CD4-positive, alpha-beta memory T cell (primary cell): ENCODE measurements at places on chromosomes 2 and 18.

DNA sequence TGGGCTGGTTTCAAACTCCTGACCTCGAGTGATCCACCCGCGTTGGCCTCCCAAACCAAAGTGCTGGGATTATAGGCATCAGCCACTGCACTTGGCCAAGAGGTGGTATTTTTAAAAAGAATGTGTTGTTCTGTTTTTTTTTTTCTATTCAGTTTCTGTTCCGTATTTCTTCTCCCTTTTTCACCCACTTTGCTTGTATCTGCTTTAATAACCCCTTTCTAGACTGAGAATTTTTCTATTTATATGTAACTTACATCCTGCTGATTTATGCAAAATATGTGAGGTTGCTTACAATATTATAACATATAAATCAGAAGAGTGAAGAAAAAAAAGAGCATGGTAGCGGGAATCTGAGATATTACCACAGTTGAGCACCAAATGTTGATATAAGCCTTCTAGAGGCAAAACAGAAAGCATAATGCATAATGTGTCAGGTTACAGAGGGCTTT is 17.2 kb upstream of the LYPD6B start:
- DNase-seq, result no peak

DNA sequence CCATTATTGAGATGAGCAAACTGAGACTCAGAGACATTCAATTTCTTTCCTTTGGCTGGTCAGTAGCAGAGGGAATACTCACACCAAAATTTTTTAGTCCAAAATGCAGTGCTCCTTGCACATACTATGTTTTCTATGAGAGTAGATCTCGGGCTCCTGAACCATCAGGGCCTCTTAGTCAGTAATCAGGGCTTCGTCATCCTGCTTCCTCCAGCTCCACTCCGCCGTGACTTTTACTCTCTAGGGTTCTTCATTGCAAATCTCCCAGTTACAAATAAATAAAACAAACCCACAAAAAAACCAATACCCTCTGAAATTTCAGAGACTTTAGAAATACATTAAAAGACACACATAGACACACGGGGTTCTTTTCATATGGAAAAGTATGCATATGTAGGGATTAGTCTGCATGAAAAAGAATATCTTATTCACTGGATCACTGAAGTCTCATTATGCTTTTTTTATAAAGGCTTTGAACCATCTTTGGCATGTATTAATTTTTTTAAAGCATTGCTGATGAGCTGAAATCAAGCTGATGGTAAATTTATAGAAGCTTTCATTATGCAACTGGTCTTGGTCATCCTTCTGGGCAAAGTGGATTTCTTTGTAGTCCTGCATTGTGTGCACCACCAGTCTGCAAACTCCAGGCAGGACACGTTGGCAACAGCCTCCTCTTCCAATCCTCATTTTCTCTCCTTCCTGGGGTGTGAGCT is 235.0 kb downstream of the ICOS start:
- DNase-seq, result no peak

DNA sequence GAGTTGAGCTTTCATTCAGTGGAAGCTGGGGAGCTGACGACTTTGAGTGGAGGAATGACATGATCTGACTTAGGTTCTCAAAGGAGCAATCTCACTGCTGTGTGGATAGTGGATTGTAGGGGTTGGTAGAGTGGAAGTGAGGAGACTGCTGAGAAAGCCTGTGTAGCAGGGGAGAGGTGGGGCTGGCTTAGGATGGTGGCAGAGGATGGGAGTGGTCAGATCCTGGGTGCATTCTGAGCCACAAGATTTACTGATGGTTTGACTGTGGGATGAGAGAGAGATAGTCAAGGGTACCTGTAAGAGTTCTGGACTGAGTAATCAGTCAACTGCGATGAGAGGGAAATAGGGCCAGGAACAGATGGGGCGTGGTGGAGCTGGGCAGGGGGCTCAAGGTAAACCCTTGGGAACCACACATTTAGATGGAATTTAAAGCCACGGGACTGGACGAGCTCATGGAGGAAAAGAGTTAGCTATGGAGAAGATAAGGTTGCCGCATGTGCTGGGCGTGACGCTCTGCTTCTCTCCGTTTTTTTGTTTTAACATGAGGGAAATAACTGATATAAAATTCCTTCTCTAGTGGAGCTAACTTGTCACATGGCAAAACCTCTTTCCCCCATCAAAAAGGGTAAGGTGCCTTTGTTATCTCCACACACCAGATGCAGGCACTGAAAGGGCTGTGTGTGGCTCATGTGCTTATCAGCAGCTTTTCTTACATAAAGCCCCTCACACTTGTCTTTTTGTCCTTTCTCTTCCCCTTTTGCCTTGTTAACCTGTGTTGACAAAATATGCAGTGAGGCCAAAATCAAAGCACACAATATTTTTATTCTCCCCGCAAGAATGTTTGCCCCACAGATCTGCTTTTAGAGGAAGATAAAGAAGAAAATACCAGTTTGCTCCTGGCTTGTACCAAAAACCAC is 379.8 kb downstream of the TSN start:
- DNase-seq, result no peak

DNA sequence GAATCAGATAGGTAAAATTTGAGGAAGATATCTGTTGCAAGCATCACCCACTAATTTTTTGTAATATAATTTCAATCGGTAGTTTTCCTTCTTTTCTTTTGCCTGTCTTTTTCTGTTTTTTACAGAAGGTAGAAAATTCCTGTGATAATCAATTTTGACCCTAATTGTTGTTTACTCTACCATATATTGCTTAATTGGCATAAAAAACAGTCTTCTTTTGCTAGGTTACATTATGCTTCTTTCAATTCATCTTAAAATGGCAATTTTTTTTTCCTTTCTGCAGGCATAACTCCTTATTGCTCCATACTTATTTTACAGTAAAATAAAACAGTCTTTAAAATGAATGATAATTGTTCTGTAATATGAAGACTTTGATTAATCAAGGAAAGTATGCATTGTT is 286.2 kb upstream of the LRP1B start:
- no peak for DNase-seq

DNA sequence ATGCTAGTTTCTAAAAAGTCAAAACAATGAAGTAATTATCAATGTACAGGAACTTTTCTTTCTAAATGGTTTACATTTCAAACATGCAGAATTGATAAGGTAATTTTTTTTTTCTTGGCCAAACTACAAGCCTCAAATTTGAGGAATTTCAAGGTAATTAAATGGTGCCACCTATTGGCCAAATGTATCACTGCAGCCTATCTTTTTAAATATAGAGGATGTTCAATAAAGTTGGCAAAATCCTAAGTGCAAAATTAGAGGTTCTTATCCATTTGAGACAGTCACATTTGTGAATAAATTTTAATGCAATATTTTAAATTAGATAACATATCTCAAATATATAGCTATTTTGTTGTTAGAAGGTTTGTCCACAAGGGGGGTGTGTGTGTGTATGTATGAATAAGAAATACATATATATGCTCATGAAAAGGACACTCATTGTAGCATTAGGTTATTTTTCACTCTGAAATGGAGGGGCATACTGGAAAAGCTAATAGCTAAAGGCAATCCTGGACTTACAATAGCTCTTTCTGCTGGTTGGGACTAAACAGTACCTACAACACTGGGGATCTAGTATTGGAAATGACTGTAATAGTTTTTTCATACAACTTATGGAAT is 26.2 kb downstream of the MMADHC start:
- peak; percentile 35 for DNase-seq

- no peak for DNase-seq
These were observed 204.7 kb upstream of the PID1 start for GRCh38 chr2:229475778-229476177.

DNA sequence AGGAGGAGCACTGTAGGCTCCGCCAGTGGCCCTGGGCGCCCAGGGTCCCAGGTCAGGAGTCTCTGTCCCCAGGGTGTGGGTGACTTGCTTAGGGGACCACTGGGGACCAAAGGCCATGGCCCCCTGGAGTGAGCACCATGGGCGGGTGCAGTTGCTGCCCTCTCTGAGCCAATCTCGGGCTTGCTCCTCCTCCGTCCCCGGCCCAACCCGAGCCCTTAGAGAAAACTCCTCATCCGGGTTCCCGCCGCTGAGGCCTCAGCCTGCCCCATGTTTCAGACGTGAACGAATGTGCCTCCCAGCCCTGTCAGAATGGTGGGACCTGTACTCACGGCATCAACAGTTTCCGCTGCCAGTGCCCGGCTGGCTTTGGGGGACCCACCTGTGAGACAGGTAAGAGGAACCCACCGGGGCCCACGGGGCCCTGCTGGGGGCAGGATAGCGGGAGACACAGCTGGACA is 38.6 kb downstream of the SNED1 start:
- peak; percentile 70 for DNase-seq

GRCh38 chr2:4792126-4792525 is 900.1 kb upstream of the SOX11 start:
- no peak for DNase-seq

GRCh38 chr18:5180254-5180653 is 16.8 kb downstream of the AKAIN1 start:
- no peak for DNase-seq

GRCh38 chr2:127475788-127476187 is 50.5 kb downstream of the IWS1 start:
- DNase-seq, result no peak

GRCh38 chr2:71851094-71851750 is 296.4 kb downstream of the CYP26B1 start:
- no peak for DNase-seq

DNA sequence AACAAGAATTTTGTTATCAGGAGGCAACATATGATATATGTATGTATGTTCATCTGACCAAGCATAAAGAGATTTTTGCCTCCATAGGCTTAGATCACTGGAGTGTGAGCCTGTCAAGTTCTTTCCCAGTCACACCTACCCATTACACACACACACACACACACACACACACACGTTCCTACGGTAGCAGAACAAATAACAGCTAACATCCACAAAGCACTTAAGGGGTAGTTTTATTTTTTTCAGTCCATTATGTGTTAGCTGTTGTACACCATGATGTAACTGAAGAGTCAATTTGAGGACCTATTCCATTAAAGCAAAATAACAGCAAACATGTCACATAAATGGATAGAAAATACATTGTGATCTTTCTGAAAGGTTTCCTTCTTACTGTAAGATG is 39.5 kb downstream of the UGP2 start:
- no peak for DNase-seq

GRCh38 chr18:35042389-35043071 is 1.3 kb downstream of the MAPRE2 start:
- DNase-seq, result peak; percentile 73

DNA sequence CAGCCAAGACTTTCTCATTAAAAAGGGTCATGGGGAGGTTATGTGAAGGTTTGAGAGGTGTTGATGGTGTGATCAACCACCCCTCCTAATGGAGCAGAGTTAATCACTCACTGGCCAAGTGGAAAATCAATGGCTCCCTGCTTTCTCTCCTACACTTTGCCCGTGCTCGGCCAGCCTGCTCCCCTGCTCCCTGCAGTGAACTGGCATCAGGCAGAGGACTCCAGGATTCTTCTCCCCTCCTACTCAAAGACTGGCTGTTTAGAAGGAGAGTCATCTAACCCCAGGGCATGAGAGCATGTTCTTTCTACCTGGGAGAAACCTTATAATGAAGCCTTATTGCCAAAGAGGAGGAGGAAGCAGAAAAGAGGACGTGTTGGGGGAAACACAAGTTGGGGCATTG is 74.9 kb downstream of the SGPP2 start:
- DNase-seq, result no peak

GRCh38 chr2:27453968-27454367 is 11.8 kb downstream of the KRTCAP3 start:
- no peak for DNase-seq

DNA sequence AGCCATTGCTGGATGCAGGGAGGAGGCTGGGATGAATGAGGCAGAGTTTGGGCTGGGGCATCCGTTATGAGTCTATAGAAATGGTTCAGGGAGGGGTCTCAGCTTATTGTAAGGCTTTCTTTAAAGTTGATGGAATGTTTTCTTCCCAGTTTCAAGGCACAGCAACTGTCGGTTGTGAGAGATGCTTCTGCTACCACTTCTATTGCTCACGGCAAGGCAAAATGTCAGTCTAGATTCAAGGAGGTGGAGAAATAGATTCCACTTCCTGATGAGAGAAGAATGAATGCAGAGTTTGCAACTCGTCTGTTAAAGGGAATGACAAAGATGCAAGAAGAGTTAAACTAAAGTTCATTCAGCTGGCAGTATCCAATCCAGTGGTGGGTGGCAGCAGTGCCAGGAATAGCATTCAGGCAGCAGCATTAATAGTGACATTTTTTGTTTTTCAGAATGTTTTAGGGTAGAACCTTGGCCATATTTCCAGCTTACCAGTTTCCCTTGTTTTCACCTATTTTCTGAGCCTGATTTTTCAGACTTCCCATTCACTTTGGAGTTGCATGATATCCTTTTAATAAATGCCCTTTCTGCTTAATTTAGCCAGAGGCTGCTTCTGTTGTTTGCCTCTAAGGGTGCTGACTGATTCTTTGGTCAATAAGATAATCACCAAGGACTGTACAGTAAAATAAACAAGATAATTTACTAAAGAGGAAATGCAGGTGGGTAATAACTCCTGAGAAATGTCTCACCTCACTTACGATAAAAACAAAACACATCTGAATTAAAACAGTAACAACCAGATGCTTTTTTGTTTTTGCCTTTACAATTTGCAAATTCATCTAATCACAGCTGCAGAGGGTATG is 138.4 kb downstream of the RPIA start:
- no peak for DNase-seq

- DNase-seq, result no peak
These were observed 77.6 kb downstream of the EPC2 start for GRCh38 chr2:148721991-148722777.

- DNase-seq, result no peak
These were observed 68.2 kb downstream of the GLI2 start for GRCh38 chr2:120803764-120804335.

DNA sequence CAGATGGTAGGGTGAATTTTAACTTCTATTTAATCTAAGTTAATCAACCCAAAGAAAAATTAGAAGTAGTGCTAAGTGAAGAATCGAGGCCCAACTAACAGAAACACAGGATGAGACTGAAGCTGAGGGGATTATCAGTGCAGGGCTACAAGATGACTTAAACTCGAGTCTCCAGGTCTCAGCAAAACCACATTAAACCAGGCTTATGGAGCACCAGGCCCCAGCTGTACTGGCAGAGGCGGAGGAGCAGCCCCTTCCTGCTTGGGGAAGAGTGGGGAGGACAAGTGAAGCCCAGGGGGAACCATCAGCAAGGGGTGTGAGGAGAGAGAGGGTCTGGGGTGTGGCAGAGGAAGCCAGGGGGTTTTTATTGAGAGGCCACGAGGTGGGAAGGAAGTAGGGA is 135.9 kb upstream of the EPAS1 start:
- no peak for DNase-seq

DNA sequence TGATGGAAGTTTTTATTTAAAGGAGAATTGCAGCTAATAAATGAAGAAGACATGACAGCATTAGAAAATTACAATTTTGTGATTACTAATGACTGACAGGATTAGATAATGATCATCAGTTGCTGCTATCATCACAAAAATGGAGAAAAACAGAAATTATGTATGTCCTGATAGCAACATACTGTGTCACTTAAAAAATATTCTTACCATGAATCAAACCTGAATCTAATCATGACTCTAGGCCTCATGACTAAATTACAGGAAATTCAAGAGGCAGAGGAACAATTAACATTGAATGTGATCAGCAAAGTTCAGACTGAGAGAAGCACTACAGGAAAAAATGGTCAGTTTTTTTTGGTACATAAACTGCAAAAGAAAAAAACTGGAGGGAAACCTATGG is 147.8 kb downstream of the PMAIP1 start:
- DNase-seq, result no peak

- no peak for DNase-seq
These were observed 177.6 kb downstream of the ZNF521 start for GRCh38 chr18:25174324-25174723.
